ENCODE measurements at places on chromosomes 1 and 21.
A peak's percentile ranks its signal among the peaks of the same experiment; 100 is the strongest.

GRCh38 chr1:147292012-147292411 lies 49.5 kb downstream of the CHD1L start:
- DNase-seq = no peak

DNA sequence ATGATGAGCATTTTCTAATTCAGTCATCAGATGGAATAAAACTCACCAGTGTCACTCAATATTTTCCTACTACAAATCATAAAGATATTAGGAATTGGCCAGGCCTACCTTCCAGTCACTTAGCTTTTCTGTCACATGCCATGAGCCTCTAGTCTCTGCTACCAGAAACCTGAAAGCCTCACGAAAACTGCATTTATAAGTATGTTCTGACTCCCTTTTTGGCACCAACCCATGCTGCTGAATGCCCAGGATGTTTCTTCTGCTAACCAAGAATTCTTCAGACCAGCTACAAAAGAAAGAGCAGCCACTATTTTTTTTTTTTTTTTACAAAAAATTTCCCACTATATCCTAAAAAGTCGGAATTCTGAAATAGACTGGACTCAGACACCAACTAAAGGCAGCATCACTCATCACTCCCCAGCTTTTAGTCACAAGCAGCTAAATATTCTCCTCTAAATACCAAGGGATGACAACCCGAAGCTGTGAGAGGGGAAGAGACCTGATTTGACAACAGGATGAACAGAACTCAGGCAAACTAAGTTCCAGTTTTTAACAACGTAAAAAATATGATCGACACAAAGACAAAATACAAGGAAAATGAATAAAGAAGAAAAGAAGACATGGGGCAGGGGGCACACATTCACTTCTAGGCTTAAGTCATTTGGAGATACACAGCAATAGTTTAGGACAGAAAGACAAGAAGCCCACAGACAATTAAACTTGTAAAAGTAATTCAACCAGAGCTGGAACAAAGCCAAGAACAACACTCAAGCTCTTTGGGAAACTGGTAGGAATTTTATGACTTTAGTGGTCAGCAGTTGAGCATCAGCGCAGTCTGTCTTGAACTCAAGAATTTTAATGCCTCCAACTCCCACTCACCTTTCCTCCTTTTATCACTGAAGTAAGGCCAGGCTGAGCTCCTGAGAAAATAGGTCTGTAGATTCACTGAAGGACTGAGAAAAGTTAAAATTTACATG lies 1.7 kb downstream of the DCAF8 start:
- no peak for DNase-seq

DNA sequence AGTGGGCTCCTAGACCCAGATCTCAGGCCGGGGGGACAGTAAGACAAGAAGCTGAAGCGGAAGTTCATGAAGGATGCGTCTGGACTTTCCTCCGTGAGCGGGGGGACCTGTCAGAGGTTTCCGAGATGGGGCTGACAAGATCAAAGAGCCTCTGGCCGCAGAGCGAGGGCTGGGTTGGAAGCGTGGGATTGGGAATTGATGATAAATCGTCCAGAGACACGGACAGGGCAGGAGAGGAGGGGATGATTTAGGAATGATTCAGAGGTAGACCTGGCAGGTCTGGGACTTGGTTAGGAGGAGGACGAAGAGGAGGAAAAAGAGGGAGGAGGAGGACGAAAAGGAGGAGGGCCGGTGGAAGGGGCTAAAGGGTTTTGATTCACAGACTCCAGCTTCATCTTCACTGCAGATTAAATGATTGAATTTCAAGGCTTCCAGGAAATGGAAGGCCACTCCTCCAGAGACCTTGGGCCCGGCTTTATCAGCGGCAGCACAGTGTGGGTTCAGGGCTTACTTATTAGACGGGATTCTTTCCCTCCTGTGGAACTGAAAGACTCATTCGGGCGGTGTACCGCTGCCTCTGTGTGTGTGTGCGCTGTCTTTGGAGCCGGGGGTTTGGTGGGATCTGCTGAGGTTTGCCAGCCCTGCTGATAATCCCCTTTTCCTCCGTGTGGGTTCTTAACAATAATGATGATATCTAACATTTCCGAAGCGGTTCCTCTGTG lies 85.7 kb upstream of the SLC45A1 start:
- no peak for DNase-seq

GRCh38 chr1:226349801-226350518 lies 41.0 kb upstream of the LIN9 start:
- no peak for DNase-seq

DNA sequence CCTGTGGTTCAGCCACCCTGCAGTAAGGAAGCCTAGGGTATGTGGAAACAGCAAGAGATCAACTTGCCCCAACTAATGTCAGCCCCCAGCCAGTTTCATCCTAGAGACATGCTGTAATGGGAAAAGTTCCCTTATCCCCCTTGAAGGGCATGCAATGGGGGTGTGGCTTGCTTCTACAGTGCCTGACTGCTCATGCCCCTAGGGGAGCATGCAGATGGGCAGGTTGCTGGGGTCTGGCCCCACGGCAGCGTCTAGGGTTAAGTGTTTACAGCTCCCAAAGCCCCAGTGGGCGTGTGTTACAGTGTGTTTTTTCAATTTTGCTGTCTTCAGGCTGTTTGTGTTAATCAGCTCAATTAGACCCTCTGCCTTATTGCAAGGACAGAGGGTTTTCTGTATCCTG lies 1105.9 kb downstream of the AMY1C start:
- DNase-seq = no peak

GRCh38 chr1:176656257-176656995 lies 193.5 kb downstream of the PAPPA2 start:
- peak; percentile 11 for DNase-seq

DNA sequence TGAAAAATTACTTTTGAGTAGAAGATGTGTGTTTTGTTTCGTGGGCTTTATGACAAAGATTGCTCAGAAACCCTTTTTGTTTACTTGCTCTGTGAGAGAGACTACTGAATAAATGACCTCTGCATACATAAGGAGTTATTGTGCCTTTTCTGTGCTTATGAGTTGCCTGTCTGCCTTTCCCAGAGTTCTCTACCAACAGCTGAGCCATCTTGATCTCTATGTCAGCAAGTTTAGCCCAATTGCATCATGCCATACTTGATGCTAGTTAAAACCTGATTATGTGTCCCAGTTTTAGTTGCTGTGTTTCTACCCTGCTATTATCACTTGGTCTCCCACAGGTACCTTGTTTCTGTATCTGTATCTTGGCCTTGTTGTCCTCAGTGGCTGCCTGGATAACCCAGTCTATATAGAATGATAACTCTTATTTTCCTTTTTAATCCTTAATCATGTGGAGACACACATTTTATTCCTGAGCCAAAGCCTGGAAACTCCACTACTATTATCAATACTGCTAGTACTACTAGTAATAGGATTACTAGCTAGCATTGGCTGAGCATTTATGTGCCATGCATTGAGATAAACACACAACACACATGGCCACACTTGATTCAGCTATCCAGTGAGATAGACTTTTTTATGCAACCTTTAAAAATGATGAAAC lies 28.7 kb upstream of the GNG12 start:
- DNase-seq = no peak

DNA sequence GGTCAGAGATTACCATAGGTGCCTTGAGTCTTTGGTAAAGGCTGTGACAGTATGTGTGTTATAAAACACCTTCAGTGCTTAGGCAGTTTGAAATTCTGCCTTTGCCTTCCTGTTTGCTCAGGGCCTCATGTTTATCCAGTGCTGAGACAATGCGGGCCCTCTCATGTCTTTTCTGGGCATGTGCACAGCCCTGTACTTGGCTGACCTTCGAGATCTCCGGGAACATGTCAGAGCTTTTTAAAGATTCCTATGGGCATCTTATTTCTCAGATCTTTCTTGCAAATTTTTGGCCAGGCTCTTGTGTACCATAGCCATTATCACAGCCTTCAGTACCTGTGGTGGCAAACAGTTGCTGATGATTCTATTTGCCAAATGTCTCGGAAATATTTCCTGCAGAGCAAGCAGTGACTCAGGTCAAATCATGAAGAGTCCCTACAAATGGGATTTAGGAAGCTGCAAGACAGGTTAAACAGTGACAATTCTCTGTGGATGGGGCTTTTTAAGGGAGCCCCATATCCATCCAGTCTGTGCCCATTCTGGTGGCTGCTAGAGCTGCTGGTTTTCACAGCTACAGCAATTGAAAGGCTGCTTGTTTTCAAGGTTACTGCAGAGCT lies 42.1 kb downstream of the HOOK1 start:
- DNase-seq = peak; percentile 43

DNA sequence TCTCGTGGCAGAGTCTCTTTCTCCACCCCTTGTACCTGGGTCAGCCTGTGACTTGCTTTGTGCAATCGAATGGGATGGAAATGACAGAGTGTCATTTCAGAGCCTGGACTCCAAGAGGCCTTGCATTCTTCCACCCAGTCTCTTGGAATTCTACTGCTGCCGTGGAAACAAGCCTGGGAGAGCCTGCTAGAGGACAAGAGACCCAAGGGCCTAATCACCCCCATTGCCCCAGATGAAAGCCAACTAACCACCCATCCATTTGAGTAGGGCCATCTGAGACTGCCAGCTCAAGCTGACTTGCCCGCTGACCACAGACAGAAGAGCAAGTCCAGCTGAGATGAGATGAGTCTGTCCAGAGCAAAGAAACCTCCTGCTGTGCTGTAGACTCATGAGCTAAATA lies 201.6 kb downstream of the PTPRU start:
- DNase-seq = no peak

DNA sequence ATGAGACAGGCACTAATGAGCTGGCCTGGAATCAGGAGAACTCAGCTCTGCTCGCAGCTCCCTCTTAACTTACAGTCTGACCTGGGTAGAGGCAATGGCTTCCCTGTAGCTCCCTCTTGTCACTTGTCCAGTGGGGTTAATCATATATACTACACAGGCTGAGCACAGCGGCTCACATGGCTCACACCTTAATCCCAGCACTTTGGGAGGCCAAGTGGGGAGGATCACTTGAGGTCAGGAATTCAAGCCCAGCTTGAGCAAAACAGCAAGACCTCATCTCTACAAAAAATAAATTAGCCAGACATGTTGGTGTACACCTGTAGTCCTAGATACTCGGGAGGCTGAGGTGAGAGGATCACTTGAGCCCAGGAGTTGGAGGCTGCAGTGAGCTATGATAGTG lies 4.2 kb downstream of the S100A6 start:
- DNase-seq = no peak

GRCh38 chr21:38413958-38414548 lies 84.2 kb downstream of the ERG start:
- DNase-seq = no peak

DNA sequence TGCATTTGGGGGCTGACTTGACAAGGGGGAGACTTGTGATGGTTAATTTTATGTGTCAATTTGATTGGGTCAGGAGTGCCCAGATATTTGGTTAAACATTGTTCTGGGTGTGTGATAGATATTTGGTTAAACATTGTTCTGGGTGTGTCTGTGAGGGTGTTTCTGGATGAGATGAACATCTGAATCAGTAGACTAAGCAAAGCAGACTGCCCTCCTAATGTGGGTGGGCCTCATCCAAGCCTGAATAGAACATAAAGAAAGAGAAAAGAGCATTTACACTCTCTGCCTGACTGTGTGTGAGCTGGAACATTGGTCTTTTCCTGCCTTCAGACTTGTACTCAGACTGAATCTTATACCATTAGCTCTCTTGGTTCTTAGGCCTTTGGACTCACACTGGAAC lies 113.5 kb downstream of the ODF2L start:
- DNase-seq = no peak

DNA sequence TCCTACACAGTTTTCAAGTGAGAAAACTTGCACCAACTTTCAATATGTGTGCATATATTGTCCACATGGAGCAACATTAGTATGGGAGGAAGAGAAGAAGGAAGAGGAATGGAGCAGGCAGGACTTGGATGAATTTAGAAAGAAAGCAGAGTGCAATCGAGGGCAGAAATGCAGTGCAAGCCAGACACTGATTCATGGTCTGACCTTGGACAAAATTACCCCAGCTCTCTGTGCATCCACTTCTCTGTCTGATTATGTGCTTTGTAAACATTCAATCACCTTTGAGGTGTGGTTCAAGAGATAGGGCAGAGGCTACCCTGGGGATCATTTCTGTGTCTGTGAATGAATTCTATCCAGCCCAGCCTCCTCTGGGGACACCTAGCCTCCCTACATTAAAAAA lies 265.2 kb downstream of the TNR start:
- DNase-seq = no peak

GRCh38 chr1:47881505-47882442 lies 115.4 kb downstream of the TRABD2B start:
- no peak for DNase-seq

GRCh38 chr1:77120950-77121349 lies 98.3 kb downstream of the PIGK start:
- no peak for DNase-seq

DNA sequence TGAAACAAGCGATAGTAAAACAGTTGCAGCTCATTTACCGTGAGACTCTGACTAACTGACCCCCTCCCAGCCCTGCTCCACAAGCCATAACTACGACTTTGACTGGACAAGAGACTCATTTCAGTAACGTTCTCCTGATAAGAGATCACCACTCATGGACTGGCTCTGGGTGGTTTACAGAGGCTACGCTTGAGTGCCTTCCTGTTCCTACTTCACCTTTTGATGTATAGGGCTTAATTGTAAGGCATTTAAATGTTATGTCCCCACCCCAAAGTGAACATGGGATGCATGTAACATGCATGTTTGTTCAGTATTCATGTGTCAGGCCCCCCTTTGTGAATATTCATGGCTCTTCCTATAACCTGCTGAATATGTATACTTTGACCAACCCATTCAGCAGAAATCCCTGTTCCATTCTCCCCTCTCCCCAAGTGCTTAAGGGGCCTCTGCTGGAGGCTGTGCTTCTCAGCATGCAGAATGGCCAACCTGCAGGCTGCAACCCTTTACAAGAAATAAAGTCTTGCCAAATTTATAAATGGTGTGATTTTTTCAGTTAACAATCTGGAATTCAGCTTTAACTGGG lies 50.7 kb upstream of the SPOCD1 start:
- DNase-seq = no peak

DNA sequence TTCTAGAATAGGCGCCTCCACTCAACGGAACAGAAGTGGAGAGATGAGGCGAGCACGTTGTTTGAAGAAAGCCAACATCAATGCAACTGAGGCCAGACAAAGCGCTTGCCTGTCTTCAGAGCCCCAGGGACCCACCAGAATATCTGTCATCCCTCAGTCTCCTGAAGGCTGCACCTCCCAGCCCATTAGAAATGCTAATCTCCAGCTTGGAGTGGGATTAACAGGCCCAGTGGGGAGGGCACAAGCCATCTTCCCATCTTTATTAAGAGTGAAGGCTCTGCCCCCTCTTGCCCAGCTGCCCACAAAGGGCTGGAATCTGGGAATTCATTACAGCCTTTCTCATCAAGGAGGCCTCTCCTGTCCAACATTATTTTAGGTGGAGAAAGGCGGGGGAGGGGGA lies 16.8 kb upstream of the CNTN2 start:
- no peak for DNase-seq

DNA sequence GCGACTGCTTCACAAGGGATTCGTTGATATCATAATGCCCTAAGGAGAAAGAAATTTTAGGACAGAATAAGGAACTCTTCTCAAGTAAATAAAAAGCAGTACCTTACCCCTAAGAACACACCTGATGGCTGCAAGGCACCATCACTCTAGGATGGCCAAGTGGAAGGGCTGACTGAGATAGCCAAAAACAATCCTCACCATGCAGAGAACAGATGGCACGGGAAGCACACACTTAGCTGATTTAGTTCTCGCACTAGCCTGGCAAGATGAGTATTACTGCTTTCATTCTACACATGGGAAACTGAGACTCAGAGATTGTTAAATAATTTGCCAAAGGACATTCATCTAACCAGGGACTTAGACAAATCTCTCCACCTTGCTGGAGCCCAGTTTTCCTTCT lies 43.8 kb downstream of the STPG1 start:
- no peak for DNase-seq

GRCh38 chr1:98294127-98294526 lies 367.4 kb upstream of the SNX7 start:
- DNase-seq = no peak

GRCh38 chr1:198876371-198876871 lies 237.6 kb downstream of the PTPRC start:
- no peak for DNase-seq

All from adrenal gland (tissue), 19 donors.